ENCODE measurements at places on chromosomes 7 and 10.

- DNase-seq = no peak
These were observed 1.5 kb upstream of the KAT6B start for GRCh38 chr10:74824900-74825370.

DNA sequence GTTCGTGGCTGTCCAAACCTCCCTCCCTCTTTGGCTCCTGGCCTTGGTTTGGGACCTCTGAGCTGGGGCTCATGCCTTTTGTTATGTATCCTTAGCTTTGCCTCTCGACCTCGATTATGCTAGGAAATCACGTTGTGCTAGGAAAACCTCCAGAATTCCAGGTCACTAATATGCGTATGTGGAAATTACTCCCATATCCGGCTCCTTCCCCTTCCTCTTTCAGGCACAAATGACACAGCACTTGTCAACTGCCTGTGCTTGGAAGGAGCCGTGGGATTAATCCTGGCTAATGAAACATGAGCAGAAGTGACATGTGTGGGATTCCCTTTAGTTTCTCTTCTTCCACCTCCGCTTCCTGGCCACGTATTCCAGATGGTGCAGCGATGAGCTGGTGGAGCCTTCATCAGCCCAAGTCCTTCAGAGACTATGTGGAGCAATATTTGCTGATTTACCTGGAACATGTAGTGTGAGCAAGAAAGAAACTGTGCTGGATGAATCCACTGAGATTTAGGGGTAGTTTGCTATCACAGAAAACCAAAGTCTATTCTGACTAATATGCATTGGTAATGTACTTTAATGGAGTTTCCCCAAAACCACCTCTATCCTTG lies 149.2 kb downstream of the REEP3 start:
- no peak for DNase-seq

GRCh38 chr7:139772873-139773272 lies 4.9 kb downstream of the HIPK2 start:
- no peak for DNase-seq

- DNase-seq = no peak
These were observed 244.2 kb downstream of the CELF2 start for GRCh38 chr10:11261687-11262493.

DNA sequence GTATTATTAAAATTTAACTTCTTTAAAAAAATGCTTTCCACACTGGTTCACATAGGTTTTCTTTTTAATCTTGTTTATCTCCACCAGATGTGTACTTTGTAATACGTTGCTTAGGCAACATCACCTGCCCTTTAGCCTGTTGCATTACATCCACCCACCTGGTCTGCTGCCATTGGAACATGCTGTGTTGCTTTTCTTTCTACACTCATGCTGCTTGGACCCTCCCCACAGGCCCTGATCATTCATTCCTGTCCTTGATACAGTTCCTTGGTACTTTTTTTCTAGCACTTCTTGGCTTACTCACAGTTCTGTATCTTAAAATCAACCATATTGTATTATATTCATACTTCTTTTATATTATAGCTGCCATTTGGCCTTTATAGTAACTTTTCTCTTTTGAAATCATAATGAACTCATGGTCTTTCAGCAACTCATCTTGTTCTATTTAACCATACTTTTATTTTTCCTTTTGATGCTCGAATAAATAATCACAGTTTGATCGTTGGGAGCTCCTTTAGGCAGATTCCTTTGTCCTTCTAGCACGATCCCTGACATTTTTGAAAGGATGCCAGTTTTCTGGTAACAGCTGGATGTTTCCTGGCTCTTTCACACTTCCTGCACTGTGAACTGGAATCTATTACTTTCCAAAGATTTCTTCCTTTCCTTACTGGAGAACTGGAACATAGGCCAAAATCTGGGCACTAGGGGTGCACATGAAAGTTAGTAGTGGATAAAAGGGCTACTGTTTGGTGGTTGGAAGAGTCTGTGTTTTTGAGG lies 125.1 kb downstream of the CDK14 start:
- DNase-seq = peak; percentile 43
